Ecto neural progenitor cell (in vitro differentiated cells): ENCODE measurements at places on chromosomes 1 and 21.
A peak's percentile ranks its signal among the peaks of the same experiment; 100 is the strongest.

DNA sequence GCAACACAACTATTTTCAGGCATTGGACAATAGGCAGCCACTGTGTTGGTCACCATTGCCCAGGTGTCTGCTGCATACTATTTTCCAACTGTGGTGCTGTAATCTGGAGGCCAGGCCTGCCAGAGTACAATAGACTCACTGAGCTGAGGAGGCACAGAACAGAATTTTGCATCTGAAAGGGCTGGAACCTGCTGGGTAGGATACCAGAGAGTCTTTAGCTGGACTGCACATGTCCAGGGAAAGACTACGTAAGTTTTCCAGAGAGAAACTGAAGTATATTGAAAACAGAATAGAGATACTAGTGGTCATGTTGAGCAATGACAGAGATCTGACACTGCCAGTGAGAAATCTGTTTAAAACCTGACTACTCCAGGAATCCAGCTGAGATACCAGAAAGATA is 200.8 kb downstream of the RASAL2 start:
- peak; percentile 50 for DNase-seq

DNA sequence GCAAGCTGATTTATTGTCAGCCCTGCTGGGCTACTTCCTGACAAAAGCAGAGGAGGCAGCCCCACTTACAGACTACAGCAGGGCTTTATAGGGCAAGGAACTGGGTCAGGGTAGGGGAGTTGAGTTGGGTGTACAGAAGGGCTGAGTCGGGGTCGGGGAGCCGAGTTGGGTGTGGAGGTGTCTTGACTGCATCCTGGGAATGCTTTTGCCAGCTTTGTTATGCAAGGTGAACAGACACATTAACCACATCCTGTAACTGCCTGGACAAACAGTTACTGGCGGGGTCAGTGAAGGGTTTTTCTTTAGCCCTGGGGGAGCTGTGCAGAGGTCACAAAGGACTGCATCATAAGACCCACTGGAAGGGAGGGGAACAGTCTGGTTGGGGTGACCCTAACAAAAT is 39.1 kb upstream of the GBP5 start:
- no peak for DNase-seq

DNA sequence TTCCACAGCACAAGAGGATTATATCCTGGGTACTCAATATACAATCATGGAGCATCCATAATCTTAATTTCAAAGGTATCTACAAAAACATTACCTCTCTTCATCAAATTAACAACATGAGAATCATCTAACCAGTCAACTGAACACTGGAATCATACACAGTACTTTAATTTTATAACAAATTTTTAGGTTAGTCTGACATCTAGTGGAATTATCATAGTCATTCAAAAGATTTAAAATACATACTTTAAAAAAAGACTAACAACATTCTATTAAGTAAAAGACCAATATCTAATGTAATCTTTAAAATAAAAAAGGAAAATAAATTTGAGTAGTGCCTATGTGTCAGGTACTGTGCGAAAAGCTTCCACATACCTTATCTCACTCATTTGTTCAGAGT is 16.8 kb upstream of the SH3GLB1 start:
- no peak for DNase-seq

DNA sequence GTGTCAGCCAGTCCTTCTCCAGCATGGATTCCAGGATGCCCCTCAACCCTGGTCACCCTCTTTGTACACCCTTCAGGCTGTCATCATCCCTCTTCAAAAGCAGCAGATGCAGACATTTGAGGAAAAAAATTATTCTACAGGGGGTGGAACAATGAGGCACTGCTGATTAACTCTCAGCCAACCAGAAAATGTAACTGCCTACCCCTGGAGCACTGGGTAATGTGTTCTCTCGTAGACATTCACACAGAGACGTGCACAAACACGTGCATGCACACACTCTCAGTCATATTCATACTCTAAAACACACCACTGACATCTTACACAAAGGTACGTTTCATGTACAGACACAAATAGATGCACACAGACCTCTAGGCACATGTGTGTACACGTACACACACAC is 175.4 kb downstream of the TRABD2B start:
- no peak for DNase-seq

GRCh38 chr1:64502931-64503330 is 33.0 kb downstream of the CACHD1 start:
- DNase-seq, result no peak

GRCh38 chr1:26574719-26575251 is 45.2 kb downstream of the RPS6KA1 start:
- DNase-seq, result no peak

- DNase-seq, result peak; percentile 71
These were observed 660 bp upstream of the PDE4B start for GRCh38 chr1:65791801-65792668.

- no peak for DNase-seq
These were observed 30.6 kb downstream of the NPHP4 start for GRCh38 chr1:5961601-5962000.

- no peak for DNase-seq
These were observed 7.9 kb upstream of the TIAM1 start for GRCh38 chr21:31351960-31352359.

GRCh38 chr1:168466714-168467131 is 77.1 kb downstream of the XCL2 start:
- DNase-seq, result no peak

DNA sequence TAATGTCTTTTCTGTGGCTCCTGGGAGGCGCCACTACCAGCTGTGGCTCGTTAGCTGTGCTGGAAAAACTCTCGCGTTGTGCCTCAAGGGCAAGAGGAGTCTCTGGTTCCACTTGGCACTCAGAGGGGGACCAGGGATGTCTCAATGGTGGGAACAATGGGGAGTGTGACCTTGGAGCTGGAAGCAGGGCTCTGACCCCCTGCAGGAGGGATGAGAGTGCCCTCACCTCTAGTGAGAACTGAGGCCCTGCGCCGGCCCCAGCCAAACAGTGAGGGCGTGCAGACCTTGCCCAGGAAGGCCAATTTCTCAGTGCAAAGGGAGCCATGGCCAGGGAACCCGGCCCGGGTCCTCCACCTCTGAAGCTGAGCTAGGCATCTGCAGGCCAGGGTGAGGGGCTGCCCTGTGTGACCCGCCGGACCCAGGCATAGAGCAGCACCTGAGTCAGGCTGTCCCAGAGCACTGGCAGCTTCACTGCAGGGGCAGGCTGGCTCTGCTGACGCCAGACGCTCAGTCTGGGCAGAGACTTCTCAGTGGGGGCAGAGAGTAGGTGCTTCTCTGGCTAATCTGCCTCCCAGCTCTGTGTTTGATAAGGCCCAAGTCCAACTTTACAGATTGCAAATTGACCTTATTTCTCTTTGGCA is 1.8 kb downstream of the RD3 start:
- no peak for DNase-seq

GRCh38 chr1:59484096-59484495 is 187.2 kb downstream of the FGGY start:
- DNase-seq, result no peak

DNA sequence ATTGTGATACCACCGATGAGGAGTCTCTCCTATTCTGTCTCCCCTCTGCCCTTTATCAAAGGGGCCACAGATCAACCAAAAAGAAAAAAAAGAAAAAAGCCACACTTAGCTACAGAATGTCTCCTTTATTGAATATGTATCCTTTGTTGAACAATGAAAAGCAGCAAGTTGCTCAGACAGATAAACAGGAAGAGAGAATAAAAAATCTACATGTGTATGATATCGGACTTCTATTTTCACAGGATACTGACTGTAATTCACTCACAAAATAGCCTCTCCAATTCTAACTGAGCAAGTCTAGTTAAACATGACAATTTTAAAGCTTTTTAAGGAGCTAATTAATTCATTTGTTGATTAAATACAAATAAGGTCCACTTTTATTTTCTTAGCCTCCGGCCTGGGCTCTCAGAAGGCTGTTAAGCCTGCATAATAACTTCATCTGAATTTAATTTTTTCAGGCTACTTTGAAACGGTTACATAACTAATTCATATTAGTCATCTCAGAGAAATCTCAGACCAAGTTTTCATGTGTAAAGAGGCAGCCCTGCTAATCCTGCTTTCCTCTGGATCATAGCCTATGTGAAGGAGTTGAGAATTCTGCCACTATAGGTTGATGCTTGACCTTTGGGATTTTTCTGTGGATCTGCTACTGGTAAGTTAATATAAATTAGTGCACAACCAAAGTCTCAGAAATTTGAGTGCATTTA is 304.1 kb upstream of the NR5A2 start:
- no peak for DNase-seq

- DNase-seq, result no peak
These were observed 19.0 kb downstream of the ESPN start for GRCh38 chr1:6443339-6444115.

DNA sequence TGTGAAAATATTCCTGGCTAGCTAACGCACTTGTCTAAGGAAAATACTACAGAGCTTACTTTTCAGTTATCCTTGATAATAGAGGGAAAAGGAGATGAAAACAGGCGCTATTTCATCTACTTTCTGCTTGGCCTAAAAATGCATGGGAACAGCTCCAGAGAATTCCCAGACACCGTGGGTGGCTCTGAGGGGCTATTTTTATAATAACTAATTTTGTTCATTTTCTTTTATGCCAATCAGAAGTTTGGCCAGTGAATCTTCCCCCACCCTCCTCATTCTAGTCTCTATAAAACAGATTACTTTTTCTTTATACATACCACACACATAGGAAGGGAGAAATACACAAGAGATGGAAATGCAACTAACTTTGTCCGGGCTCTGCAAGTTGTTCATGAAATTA is 322.9 kb downstream of the SETD4 start:
- DNase-seq, result no peak

DNA sequence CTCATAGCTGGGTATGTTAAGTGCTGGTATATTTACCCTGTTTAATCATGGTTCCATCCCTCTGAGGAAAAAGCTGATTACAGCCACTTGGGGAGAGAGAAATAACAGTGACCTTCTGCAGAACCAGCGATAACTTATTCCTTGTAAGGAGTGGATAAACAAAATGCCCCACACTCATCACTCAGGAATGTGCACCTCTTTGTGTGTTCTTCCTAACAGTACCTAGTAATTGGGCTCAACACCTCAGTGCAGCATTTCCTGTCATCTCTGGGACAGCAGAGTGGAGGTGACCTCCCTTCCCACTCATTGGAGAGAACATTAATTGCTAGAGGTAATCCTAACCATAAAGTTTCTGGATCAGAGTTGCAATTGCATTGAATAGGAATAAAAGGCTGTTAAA is 112.5 kb upstream of the F3 start:
- no peak for DNase-seq

DNA sequence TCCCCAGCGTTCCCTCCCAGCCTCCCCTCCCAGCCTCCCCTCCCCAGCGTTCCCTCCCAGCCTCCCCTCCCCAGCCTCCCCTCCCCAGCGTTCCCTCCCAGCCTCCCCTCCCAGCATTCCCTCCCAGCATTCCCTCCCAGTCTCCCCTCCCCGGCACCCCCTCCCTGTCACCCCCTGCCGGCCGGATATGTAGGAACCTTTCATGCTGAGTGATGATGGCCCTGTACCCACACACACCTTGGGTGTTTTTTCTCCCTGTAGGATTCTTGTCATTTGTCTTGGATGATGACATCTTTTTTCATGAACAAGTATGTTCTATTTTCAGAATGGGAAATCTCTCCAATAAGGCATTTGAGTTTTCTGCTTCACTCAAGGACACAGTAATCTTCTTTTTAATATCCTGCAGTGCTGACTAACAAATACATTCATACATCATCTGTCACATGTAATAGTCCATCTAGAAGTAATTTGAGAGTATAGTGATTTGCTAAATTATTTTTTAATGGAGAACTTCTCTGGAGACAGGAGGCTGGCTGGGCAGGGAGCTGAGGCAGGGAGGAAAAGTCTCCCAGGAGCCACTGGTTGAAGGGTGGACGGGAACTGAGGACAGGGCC is 19.5 kb downstream of the FTCD start:
- no peak for DNase-seq

DNA sequence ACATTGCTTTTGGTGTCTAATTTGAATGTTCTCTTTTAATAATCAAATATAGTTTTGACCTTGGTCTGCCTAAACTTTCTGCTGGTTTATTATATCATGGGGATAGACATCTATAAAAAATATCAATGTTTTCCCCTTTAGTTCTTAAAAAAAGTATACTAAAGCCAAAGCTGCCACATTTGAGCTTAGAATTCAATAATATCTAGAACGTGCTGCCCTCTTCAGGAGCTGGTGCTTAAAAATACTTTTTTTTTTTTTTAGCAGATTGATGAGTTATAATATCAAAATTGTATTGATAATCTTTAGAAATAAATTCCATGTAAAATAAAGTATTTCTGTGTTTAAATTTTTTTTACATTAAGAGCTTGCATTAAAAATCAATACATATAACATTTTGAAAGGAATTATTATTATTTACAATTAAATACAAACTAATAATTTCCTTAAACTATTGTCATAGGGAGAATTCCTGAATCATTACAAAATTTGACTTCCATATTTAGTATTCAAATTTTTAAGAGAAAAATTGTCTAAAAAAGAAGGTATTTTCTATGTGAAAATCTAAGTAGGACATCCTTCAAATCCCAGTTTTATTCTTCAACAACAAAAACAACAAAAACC is 40.1 kb upstream of the ADGRL2 start:
- no peak for DNase-seq
